Calu3 (cell line): ENCODE measurements at places on chromosomes 13 and 19. TPM values are rescaled to one million over a fixed set of nuclear protein-coding genes. Genes with fewer than 3 reads are reported as not detected.

DNA sequence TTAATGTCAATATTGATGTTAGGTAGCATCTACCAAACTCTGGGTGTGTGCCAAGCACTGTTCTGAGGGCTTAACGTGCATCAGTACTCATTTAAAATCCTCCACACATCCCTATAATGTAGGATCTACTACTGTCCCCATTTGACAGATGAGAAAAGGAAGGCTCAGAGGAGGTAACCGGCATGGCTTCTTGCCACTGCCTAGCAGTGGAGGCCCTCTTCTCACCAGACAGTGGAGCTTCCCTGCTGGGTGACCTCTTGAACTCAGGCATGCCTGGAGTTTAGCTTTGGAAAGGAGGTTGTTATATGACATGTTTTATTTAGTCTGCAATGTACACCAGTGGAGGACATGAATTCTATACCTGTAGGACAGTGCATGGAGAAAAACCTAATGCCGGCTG is 2.1 kb downstream of the SPATA13 start:
- no peak for DNase-seq

Gene SLAIN1
- total RNA-seq: 4.1 and 4.8 TPM in 2 replicates

GRCh38 chr19:13974073-13974472 is 21.8 kb downstream of the DCAF15 start:
- no peak for DNase-seq

- DNase-seq: no peak
These were observed 390.5 kb downstream of the ZNF536 start for GRCh38 chr19:30762651-30763050.

DNA sequence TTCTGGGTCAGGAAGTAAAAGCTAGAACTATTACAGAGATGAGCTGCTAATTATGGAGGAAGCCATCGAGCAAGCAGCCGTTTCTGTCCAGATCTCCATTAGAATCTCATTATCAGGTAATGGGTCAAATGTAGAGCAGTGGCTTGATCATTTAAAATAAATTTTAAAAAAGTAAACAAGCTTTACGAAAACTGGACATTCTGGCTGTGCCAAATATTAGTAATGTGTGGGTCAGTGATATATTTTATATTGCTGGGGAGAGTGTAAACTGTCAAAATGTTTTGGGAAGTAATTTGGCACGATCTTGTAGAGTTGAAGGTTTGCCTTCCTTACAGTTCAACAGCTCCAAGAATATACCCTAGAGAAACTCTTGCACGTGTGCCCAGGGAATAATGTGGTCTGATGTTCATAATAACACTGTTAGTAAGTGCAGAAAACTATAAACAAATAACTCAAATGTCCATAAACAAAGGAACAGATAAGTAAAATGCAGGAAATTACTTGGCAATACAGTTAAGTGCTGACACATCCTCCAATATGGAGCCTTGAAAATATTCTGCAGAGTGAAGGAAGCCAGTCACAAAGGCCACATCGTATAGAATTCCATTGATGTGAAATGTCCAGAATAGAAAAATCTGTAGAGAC is 127.2 kb upstream of the UBL3 start:
- DNase-seq: no peak

DNA sequence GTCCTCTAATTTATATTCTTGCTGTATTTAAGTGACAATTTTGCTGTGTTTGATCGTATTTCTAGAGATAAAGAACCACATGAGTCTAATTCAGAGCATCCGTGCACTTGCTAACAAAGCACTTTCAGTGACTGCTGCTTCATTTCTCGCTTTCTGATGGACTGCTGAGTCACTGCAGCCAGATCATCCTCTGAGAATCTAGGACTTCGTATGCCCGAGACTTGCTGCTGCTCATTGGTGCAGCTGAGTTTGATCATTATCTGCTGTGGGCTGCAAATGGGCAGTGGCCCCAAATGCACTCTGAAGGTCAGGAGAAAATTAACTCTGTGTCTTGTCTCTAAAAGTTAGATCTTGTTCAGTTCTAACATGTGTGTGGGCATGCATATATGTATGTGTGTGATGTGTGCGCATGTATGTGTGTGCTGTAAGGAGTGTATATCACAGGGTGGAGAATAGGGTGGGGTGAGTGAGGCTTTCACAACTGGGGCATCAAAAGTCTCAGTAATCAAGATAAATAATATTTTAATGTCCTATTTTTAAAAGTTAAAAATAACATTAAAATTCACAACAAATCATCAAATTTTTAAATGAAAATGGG is 342.6 kb downstream of the MTUS2 start:
- DNase-seq: no peak

GRCh38 chr13:111663953-111664421 is 343.5 kb downstream of the TEX29 start:
- DNase-seq: no peak
